ENCODE measurements at places on chromosomes 12 and 14. TPM values are rescaled to one million over a fixed set of nuclear protein-coding genes. Genes with fewer than 3 reads are reported as not detected.

The INSM2 gene
- total RNA-seq, result not detected

The SSPN gene
- total RNA-seq, result 0.49 TPM

The OR6C2 gene
- not detected for total RNA-seq

The TSHR gene
- total RNA-seq, result not detected

The KCNC2 gene
- not detected for total RNA-seq

The CMA1 gene
- not detected for total RNA-seq

The OASL gene
- total RNA-seq, result 3.1 TPM

The BDKRB1 gene
- not detected for total RNA-seq

The SLC25A47 gene
- 374 TPM for total RNA-seq

All from right lobe of liver (tissue), 6 donors.